ENCODE measurements at places on chromosomes 4 and X. TPM values are rescaled to one million over a fixed set of nuclear protein-coding genes. Genes with fewer than 3 reads are reported as not detected.

The GAGE1 gene
- polyA plus RNA-seq, result not detected

The VEGFC gene
- not detected for polyA plus RNA-seq

The VCX3B gene
- polyA plus RNA-seq, result not detected

The SPCS3 gene
- 52.9 TPM for polyA plus RNA-seq

The TASL gene
- not detected for polyA plus RNA-seq

The UNC5C gene
- polyA plus RNA-seq, result 12.5 TPM

The HEPH gene
- 18.2 TPM for polyA plus RNA-seq

The FABP2 gene
- polyA plus RNA-seq, result 0.38 TPM

The SPOCK3 gene
- polyA plus RNA-seq, result 351 TPM

The AREG gene
- polyA plus RNA-seq, result 1.8 TPM

The CNOT6L gene
- 6.2 TPM for polyA plus RNA-seq

The MAGEA10 gene
- not detected for polyA plus RNA-seq

The SERPINA7 gene
- not detected for polyA plus RNA-seq

The TBC1D8B gene
- polyA plus RNA-seq, result 5.6 TPM

The MBNL3 gene
- 0.46 TPM for polyA plus RNA-seq

The UGT2A3 gene
- not detected for polyA plus RNA-seq

The GABRE gene
- polyA plus RNA-seq, result not detected

The P2RY4 gene
- polyA plus RNA-seq, result not detected

The MAGEC3 gene
- polyA plus RNA-seq, result not detected

The MTMR8 gene
- 0.15 TPM for polyA plus RNA-seq

The TCEAL7 gene
- polyA plus RNA-seq, result 45.5 TPM

The SAT1 gene
- 115 TPM for polyA plus RNA-seq
